Stimulated activated CD4-positive, alpha-beta T cell treated with anti-CD3 and anti-CD28 coated beads, Interleukin-4, amount 100 ng/mL, for 24 hours (primary cell): ENCODE measurements at places on chromosomes 6 and 20.

DNA sequence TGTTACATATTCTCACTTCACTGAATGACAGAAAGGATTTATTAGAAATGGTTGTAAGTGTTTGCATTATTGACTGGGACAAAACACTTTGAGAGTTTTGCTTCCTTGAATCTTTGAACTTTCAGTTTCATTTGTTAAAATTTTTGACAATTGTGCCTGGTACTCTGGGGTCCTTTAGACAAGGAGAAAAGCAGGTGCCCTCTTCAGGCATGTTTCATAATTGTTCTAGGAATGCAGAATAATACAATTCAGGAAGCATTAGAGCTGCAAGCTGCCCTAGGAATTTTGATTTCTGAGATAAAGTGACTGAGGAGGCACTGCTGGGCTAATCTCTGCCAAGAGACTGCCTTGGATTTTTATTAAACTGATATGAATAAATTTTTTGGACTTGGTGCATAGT, 49.7 kb downstream of the TOP1 start:
- no peak for DNase-seq

GRCh38 chr20:18056174-18057100, 1.3 kb downstream of the OVOL2 start:
- no peak for DNase-seq

- no peak for DNase-seq
These were observed 19.2 kb downstream of the CAPN11 start for GRCh38 chr6:44177691-44178423.

DNA sequence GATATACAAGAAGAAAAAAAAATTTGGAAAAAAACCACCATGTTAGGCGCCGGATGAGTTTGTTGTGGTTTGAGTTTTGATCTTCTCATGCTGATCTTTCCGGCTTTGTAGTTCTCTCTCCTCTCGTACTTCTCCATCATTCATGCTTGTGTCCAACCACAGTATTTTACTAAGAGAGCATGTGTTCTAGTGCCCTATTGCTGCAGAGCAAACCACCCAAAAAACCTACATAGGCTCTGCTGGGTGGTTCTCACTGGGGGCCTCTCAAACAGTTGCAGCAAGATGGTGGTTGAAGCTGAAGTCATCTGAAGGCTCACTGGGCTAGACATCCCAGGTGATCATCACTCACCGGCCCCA, 404.2 kb downstream of the PLCB1 start:
- DNase-seq, result no peak
